Upper lobe of right lung (tissue), 1 donor: ENCODE measurements at places on chromosomes 6 and 20. TPM values are rescaled to one million over a fixed set of nuclear protein-coding genes. Genes with fewer than 3 reads are reported as not detected.

GRCh38 chr6:150403458-150404246 is 34.8 kb downstream of the IYD start:
- H3K27me3 ChIP-seq: no peaks in the 10 kb centered on the region
- H3K27ac ChIP-seq: no peak overlapping the region
- DNase-seq: no peak
- peaks cover 13% of the 10 kb centered on the region for H3K4me1 ChIP-seq

GRCh38 chr20:32628960-32629530 is 43.9 kb upstream of the NOL4L start:
- no peak for DNase-seq
- H3K36me3 ChIP-seq: no peaks in the 10 kb centered on the region
- H3K27ac ChIP-seq: no peak overlapping the region
- no peak overlapping the region for H3K4me3 ChIP-seq

GRCh38 chr20:53660078-53660909 is 66.7 kb upstream of the ZNF217 start:
- H3K27ac ChIP-seq: peak overlapping the region; percentile 82
- peak overlapping the region; percentile 46 for H3K4me3 ChIP-seq
- DNase-seq: no peak
- no peaks in the 10 kb centered on the region for H3K27me3 ChIP-seq

GRCh38 chr20:17762873-17763557 is 63.2 kb downstream of the BANF2 start:
- H3K27me3 ChIP-seq: no peaks in the 10 kb centered on the region
- DNase-seq: no peak
- no peaks in the 10 kb centered on the region for H3K4me1 ChIP-seq
- H3K36me3 ChIP-seq: no peaks in the 10 kb centered on the region

GRCh38 chr6:121522771-121523386 is 87.4 kb downstream of the GJA1 start:
- DNase-seq: no peak
- H3K27ac ChIP-seq: peak overlapping the region; percentile 27
- H3K36me3 ChIP-seq: no peaks in the 10 kb centered on the region
- no peaks in the 10 kb centered on the region for H3K4me1 ChIP-seq

GRCh38 chr6:84674395-84674794 is 90.0 kb downstream of the TBX18 start:
- H3K4me3 ChIP-seq: no peak overlapping the region
- H3K27ac ChIP-seq: no peak overlapping the region
- DNase-seq: no peak
- H3K4me1 ChIP-seq: no peaks in the 10 kb centered on the region
- H3K36me3 ChIP-seq: no peaks in the 10 kb centered on the region

- H3K27me3 ChIP-seq: peaks cover 50% of the 10 kb centered on the region
- no peak overlapping the region for H3K27ac ChIP-seq
- peak; percentile 62 for DNase-seq
- H3K4me3 ChIP-seq: peak overlapping the region; percentile 58
- H3K4me1 ChIP-seq: peaks cover 15% of the 10 kb centered on the region
- no peaks in the 10 kb centered on the region for H3K36me3 ChIP-seq
Measured at GRCh38 chr6:45420083-45420908, 42.6 kb upstream of the SUPT3H start.

DNA sequence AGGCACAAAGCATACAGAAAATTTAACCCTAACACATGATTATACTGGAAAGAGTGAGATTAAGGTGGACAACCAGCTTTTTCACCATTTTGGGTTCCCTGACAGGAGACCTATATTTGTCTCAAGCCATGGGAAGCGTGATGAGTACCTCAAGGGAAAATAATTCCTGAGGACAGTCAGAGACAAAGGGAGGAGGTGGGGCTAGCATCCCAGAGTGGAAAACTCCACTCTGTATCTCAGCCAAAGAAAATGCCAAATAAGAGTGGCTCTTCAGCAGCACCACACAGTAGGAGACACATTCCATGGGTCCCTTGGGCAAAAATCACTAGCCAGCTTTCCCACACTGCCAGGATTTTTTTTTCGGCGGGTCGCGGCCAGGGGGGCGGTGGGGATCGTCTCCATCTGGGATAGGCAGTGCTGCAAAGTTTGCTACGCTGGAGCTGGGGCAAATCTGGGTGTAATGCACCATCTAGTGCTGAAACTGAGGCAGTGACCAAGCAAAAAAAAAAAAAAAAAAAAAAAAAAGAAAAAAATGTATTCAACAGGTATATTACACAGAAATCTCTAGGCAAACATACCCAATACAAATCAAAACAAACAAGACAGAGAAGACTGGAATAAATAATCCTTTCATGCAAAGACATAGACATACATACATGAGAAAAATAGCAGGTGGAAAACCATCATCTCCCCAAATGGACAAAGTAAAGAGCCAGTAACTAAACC is 77.3 kb upstream of the SLC35F1 start:
- H3K36me3 ChIP-seq: no peaks in the 10 kb centered on the region
- no peaks in the 10 kb centered on the region for H3K27me3 ChIP-seq
- no peak overlapping the region for H3K27ac ChIP-seq
- DNase-seq: no peak
- no peaks in the 10 kb centered on the region for H3K4me1 ChIP-seq

- H3K27me3 ChIP-seq: no peaks in the 10 kb centered on the region
- H3K36me3 ChIP-seq: no peaks in the 10 kb centered on the region
- no peak for DNase-seq
Measured at GRCh38 chr6:100968949-100969348, 87.8 kb upstream of the ASCC3 start.

GRCh38 chr6:170097505-170098427 is 193.1 kb downstream of the DLL1 start:
- peaks cover 13% of the 10 kb centered on the region for H3K27me3 ChIP-seq
- no peaks in the 10 kb centered on the region for H3K4me1 ChIP-seq
- H3K4me3 ChIP-seq: no peak overlapping the region
- H3K27ac ChIP-seq: no peak overlapping the region

DNA sequence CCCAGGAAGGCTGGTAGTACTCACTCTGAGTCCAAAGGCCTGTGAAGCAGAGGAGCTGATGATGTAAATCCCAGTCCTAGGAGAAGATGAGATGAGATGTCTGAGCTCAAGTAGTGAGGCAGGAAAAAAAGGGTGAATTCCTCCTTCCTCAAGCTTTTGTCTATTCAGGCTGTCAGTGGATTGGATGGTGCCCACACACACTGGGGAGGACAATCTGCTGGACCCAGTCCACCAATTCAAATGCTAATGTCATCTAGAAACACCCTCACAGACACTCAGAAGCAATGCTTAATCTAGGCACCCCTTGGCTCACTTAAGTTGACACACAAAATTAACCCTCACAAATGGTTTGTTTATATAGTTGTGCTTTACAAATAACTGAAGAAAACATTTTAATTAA is 94.6 kb downstream of the CD109 start:
- H3K36me3 ChIP-seq: no peaks in the 10 kb centered on the region
- no peak for DNase-seq
- no peaks in the 10 kb centered on the region for H3K27me3 ChIP-seq

DNA sequence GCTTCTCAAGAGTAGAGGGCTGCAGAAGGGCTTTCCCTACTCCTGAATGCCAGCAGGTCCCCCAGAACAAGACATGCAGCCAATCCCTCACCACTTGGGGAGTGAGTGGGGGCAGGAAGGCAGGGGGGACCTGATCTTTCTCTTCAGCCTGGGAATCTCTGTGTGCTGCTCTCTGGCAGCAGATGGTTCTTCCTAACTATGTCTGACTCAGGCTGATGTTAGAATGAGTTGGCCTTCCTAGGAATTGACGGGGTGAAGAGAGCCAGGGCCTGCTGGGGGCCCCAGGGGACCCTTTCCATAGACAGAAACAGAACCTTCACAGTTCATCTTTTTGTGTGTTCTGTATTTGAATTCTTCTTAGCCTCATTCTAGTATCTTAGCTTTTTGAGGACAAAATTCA is 29.0 kb upstream of the TCP11 start:
- no peak overlapping the region for H3K4me3 ChIP-seq
- no peaks in the 10 kb centered on the region for H3K4me1 ChIP-seq
- H3K27ac ChIP-seq: no peak overlapping the region
- DNase-seq: no peak

- H3K27me3 ChIP-seq: no peaks in the 10 kb centered on the region
- DNase-seq: no peak
- H3K27ac ChIP-seq: peak overlapping the region; percentile 87
- peaks cover 43% of the 10 kb centered on the region for H3K4me1 ChIP-seq
Measured at GRCh38 chr20:41247523-41248367, 69.8 kb downstream of the ZHX3 start.

- no peak overlapping the region for H3K27ac ChIP-seq
- H3K4me3 ChIP-seq: no peak overlapping the region
- H3K36me3 ChIP-seq: no peaks in the 10 kb centered on the region
- no peaks in the 10 kb centered on the region for H3K27me3 ChIP-seq
- no peaks in the 10 kb centered on the region for H3K4me1 ChIP-seq
- DNase-seq: no peak
Measured at GRCh38 chr6:142913036-142913510, 31.9 kb downstream of the HIVEP2 start.

GRCh38 chr6:10381830-10382208 is 33.1 kb downstream of the TFAP2A start:
- H3K27me3 ChIP-seq: peaks cover 90% of the 10 kb centered on the region
- H3K27ac ChIP-seq: no peak overlapping the region
- no peak overlapping the region for H3K4me3 ChIP-seq

- H3K36me3 ChIP-seq: peaks cover 9% of the 10 kb centered on the region
- H3K4me3 ChIP-seq: peak overlapping the region; percentile 16
- peaks cover 19% of the 10 kb centered on the region for H3K4me1 ChIP-seq
- H3K27me3 ChIP-seq: no peaks in the 10 kb centered on the region
Measured at GRCh38 chr20:62875419-62876361, 14.1 kb upstream of the TCFL5 start.

DNA sequence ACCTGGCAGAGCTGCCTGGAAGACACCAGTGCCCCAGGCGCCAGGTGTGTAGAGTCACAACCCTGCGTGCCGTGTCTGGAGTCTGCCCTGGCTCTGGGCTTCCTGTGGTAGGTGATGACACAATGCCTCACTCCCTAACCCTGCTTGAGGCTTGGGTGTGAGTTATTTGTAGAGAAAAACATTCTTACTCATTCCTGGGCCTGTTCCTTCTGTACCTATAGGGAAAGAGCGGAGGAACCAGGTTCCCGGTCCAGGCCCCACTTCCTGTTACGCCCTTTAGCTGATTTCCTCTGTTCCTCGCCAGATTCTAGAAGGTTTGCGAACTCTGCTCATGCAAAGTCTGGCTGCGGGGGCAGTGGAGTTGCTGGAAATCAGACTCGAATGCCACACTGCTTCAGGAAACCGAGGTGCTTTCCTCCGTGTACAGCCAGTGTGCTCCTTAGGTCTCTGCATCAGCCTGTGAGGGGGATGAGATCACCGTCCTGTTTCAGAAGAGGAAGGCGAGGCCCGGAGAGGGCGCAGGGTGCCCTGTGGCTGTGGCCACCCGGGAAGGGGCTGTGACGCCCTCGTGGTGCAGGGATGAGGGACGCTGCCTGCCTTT is 67.1 kb upstream of the DUSP22 start:
- no peaks in the 10 kb centered on the region for H3K36me3 ChIP-seq
- H3K27ac ChIP-seq: peak overlapping the region; percentile 1
- H3K4me3 ChIP-seq: no peak overlapping the region
- no peaks in the 10 kb centered on the region for H3K27me3 ChIP-seq

- no peak for DNase-seq
- H3K27ac ChIP-seq: no peak overlapping the region
- H3K36me3 ChIP-seq: no peaks in the 10 kb centered on the region
- no peak overlapping the region for H3K4me3 ChIP-seq
- peaks cover 29% of the 10 kb centered on the region for H3K4me1 ChIP-seq
- H3K27me3 ChIP-seq: no peaks in the 10 kb centered on the region
Measured at GRCh38 chr6:6746333-6746969, 157.9 kb downstream of the LY86 start.

DNA sequence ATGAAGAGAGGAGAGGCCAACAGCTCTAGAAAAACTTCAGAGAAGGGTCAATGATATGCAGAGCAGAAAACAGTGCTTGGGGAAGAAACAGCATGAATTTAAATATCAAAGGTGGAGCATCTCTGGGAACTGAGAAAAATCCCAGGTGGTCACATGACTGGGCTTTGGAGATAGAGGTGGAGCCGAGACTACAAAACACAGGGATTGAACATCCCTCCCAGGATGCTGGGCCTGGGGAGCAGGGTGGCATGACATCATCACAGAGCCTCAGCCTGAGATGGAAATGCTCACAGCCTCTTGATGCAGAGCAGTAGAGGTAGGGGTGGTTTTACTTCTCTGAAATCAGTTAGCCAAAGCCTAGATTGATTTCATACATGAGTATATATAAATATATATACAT is 529.5 kb downstream of the PRKN start:
- H3K36me3 ChIP-seq: no peaks in the 10 kb centered on the region
- H3K4me1 ChIP-seq: peaks cover 6% of the 10 kb centered on the region
- no peak overlapping the region for H3K27ac ChIP-seq
- DNase-seq: no peak
- H3K27me3 ChIP-seq: no peaks in the 10 kb centered on the region

DNA sequence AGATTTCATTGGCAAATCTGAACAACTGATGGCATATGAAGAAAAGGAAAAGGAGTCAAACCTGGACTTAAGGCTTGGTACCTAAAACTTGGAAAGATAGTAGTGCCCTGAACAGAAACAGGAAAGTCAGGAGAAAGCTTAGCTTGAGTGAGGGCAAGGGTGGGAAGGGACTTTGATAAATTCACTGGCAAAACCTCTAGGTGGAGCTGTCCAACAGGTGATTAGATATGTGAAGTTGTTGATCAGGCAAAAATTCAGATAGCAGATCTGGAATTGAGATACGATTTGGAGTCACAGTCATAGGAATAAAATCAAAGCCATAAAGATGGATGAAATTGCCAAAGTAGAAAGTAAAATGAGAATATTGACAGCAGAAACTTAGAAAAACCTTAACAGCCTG is 16.1 kb upstream of the ZNF292 start:
- no peak overlapping the region for H3K4me3 ChIP-seq
- H3K4me1 ChIP-seq: no peaks in the 10 kb centered on the region
- no peak for DNase-seq
- H3K27me3 ChIP-seq: peaks cover 5% of the 10 kb centered on the region
- no peak overlapping the region for H3K27ac ChIP-seq

DNA sequence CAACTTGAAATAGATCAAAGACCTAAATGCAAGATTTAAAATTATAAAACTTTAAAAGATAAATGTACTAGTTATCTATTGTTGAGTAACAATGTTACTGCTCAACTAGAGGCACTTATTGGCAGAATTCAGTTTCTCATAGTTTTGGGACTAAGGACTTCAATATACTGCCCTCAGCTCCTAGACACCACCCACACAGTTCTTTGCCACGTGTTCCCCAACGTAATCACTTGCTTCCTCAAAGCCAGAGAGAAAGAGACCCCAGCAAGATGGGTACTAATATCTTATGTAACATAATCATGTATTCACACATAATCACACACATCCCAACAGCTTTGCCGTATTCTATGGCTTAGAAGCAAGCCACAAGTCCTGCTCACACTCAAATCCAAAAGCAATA is 50.3 kb upstream of the SLC22A16 start:
- DNase-seq: no peak
- no peak overlapping the region for H3K27ac ChIP-seq
- no peak overlapping the region for H3K4me3 ChIP-seq
- no peaks in the 10 kb centered on the region for H3K36me3 ChIP-seq
- H3K4me1 ChIP-seq: no peaks in the 10 kb centered on the region

- peaks cover 5% of the 10 kb centered on the region for H3K4me1 ChIP-seq
- no peak overlapping the region for H3K4me3 ChIP-seq
Measured at GRCh38 chr6:4925580-4925979, 78.3 kb downstream of the RPP40 start.

PSORS1C1 gene
- total RNA-seq: 8.2 TPM

BEND6 gene
- total RNA-seq: 1.2 TPM

OOEP gene
- 1.2 TPM for total RNA-seq

SLC22A3 gene
- 30.6 TPM for total RNA-seq

CYP21A2 gene
- 0.61 TPM for total RNA-seq

KCNK16 gene
- total RNA-seq: not detected

TREM2 gene
- 62.2 TPM for total RNA-seq

ZSCAN23 gene
- total RNA-seq: 2.2 TPM

LKAAEAR1 gene
- total RNA-seq: not detected

RFX6 gene
- not detected for total RNA-seq

PACSIN1 gene
- not detected for total RNA-seq

HIVEP1 gene
- total RNA-seq: 25.7 TPM

TINAG gene
- total RNA-seq: not detected

FAM50B gene
- 13.1 TPM for total RNA-seq

CRISP3 gene
- total RNA-seq: not detected
